ENCODE measurements at places on chromosomes 2 and 18.

- DNase-seq: no peak
Observed at GRCh38 chr2:86124683-86125082, 18.6 kb downstream of the PTCD3 start.

- DNase-seq: no peak
Observed at GRCh38 chr18:25587545-25587944, 235.6 kb upstream of the ZNF521 start.

- DNase-seq: no peak
Observed at GRCh38 chr2:145321344-145321743, 801.4 kb upstream of the ZEB2 start.

- DNase-seq: no peak
Observed at GRCh38 chr2:68589963-68590362, 53.4 kb upstream of the PROKR1 start.

All from adipocyte (in vitro differentiated cells).